ENCODE measurements at places on chromosomes 5 and 9.

DNA sequence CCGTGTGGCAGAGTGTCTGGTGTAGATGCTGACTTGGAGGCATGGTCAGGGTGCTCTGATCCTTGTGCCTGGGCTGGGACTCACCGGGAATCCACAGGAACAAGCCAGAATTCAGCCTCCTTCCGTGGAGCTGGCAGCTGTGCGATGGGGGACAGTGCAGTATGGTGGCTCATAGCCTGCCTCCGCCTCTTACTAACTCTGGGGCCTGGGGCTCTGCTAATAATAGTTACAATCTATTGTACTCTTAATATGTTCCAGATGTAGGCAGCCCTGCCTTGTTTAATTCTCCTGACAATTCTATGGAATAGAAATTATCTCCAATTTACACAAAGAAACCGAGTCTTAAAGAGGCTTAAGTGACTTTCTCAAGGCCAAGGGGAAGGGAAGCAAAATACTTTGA lies 77.6 kb downstream of the PCDH1 start:
- DNase-seq, result peak; percentile 21

- no peak for DNase-seq
Observed at GRCh38 chr9:3290231-3290840, 235.5 kb downstream of the RFX3 start.

- peak; percentile 26 for DNase-seq
Observed at GRCh38 chr9:97985058-97985861, 2.1 kb downstream of the ANP32B start.

GRCh38 chr9:100033877-100034551 lies 64.8 kb downstream of the ERP44 start:
- DNase-seq, result no peak

GRCh38 chr5:35487233-35488025 lies 130.2 kb upstream of the SPEF2 start:
- DNase-seq, result peak; percentile 27

DNA sequence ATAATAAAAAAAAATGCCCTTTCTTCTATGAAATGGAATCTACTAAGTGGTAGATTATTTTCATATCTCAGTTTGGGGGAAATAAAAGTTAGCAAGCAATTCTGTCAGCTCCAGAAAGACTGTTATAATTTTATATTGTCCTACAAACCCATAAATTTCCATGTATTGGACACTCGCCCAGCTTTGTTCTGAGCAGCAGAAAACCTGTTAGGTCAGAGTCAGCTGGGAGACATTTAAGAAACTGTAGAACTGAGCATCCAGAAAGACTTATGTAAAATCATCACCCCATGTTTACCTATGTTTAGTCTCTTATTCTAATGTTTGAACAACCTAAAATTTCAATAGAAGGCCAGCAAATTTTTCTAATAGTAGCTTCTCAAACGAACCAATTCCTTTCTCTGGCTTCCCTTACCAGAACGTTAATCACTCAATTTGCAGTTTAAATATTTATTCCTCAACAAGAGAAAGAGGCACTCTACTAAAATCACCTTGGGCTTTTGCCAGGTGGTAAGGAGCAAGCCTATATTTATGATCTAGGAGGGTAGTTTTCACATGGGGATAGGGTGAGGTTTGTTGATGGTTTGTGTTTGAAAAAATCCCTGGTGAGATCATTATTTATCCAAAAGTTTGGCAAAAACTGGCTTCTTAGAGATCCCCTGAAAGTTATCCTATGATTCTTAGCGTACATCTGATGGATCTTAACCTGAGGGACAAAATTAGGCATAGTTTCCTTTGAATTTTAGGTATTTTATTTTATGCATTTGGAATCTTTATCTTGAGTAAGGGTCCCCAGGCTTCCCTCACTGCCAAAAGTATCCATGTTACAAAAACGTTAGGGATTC lies 34.4 kb downstream of the MACROH2A1 start:
- no peak for DNase-seq

DNA sequence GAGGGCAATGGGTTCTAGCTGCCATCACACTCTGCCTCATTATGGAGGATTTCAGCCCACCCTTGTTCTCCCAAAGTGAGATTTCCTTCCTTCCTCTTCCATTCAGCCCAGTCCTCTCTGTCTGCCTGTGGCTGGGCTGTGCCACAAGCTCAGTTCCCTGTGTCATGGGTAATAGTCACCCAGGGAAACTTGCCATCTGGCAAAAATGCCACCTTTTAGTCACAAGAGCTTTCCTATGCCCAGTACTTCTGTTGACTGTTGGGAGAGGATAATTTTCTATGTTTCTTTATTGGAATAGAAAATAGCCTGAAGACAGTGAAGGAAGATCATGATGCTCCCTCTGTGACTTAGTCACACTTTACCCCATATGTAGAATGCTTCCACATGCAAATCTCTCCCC lies 71.4 kb downstream of the TLR4 start:
- no peak for DNase-seq

- peak; percentile 74 for DNase-seq
Observed at GRCh38 chr9:121268851-121269641, 1.1 kb downstream of the GSN start.

- no peak for DNase-seq
Observed at GRCh38 chr9:92160786-92161185, 45.6 kb upstream of the SPTLC1 start.

GRCh38 chr5:172403189-172403796 lies 51.0 kb downstream of the SH3PXD2B start:
- DNase-seq, result peak; percentile 74

GRCh38 chr5:1661831-1662558 lies 137.6 kb downstream of the MRPL36 start:
- DNase-seq, result no peak

DNA sequence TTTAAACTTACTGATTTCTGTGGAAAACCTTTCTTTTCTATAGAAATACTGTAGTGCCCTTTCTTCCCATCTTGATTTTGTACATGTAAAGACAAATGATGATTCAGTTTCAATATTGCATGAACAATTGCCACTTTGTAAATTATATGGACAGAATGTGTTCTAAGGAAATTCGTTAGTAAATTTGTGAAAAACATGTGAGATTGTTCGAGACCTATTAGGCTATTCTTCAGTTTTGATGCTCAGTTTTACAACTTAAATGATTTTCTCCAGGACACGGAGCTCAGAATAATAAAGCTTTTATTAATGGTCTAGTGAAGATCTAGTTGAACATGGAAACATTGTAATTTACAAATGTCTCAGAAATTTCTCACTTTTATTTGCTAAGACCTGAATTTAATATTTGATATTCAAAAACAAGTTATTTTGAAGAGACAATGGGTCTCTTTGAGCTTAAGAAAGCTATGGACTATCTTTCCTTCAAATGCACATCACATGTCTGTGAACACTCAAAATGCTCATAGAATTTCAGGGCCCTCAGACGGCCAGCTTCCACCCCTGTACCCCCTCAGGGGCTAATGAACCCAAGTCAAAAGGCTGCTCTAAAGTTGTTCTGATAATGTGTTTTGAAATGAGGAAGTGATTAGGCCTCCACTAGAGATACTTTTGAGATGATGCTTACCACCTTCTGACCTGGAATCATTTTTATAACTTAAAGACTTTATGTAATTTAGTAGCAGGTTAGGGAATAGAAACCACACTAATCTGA lies 54.1 kb upstream of the FSD1L start:
- no peak for DNase-seq

- no peak for DNase-seq
Observed at GRCh38 chr5:35899800-35900199, 38.6 kb downstream of the CAPSL start.

DNA sequence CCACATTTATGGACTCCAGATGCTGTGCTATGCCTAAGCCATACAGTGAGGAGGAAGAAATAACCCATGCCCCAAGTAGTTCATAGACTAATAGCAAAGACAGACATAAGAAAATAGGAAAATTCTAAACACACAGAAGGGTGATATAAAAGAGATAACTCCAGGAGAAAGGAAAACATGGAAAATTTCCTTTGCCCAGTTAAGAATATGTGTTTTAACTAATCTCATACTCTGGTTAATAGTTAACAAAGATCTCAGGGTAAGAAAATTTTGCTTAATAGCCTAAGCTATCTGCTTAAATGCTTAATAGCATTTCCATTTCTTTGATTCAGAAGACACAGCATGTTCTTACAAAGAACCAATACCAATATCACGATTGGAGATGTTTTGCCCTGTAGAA lies 358.0 kb downstream of the MSX2 start:
- no peak for DNase-seq

GRCh38 chr9:74770508-74771261 lies 117.0 kb downstream of the TRPM6 start:
- peak; percentile 10 for DNase-seq

DNA sequence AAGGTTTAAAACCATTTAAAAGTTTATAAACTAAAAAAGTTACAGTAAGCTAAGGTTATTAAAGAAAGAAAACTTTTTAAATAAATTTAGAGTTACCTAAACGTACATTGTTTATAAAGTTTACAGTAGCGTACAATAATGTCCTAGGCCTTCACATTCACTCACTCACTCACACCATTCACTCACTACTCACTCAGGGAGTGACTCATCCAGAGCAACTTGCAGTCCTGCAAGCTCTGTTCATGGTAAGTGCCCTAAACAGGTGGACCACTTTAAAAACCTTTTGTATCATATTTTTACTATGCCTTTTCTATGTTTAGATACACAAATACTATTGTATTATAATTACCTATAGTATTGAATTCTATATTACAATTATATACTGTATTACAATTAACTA lies 190.8 kb upstream of the RASA1 start:
- peak; percentile 8 for DNase-seq

DNA sequence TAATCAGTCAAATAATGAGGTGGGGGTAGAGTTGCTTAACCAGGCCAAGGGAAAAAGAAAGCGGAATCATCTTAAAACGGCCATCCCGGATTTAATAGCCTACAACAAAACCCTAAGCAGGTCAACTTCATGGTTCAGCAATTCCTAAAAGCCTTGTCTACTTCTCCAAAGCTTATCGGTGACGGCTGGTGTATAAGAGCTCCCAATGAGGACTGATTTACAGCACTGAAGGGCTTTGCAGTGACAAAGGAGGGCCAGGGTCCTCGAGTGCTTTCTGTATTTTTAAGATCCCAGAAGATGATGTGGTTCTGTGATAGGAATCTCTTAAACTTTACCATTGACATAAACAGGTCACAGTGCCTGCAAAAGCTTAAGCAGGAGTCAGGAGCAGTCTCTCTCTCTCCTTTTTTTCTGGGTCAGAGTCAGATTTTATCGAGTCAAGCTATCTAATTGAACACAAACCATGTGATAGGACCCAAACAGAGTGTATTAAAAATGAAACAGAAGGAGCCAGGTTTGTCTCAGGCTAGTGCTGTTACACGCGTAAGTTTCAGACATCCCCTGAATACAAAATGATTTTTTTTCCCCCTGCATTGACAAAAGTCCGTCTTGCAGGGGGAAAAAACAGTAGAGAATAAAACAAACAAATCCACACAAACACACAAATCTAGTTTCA lies 663.6 kb upstream of the ZNF608 start:
- no peak for DNase-seq

GRCh38 chr5:433836-434235 lies 9.1 kb upstream of the EXOC3 start:
- DNase-seq, result no peak

- peak; percentile 97 for DNase-seq
Observed at GRCh38 chr5:143887903-143888665, 76.1 kb downstream of the HMHB1 start.

- DNase-seq, result peak; percentile 54
Observed at GRCh38 chr5:143055596-143056338, 285.6 kb downstream of the ARHGAP26 start.

- DNase-seq, result no peak
Observed at GRCh38 chr5:156918311-156918845, 44.6 kb downstream of the TIMD4 start.

DNA sequence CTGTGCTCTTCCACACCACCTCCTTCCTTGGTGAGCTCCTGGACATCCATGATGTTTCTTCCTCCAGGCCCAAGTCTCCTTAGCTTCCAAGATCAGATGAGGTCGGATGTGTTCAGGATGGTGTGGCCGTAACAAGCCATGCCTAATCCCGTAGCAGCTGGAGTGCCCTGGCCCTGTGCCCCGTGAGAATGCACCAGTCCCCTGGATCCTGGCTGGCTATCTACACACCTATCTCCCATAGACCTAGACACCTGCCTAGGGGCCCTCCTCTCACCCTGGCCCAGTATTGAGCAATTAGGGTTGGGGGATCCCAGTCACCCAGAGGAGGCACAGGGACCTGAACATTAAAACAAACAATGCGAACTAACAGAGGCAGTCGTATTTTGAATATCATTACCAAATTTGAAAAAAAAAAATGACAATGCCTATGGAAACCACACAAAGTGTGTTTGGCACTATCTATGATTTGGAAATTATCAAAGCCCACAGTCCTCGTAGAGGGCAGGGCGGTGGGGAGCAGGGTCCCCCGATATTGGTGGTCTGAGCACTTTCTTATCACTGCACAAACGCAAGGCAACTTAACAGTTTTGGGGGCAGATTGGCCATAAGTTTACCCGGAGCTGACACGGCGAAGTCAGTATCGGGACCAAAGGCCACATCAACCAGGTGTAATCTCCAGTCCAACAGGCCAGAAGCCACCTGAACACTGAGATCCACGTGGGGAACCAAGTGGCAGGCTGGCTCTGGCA lies 13.2 kb downstream of the ENG start:
- DNase-seq, result no peak

- DNase-seq, result no peak
Observed at GRCh38 chr9:74463825-74464224, 33.3 kb upstream of the RORB start.

DNA sequence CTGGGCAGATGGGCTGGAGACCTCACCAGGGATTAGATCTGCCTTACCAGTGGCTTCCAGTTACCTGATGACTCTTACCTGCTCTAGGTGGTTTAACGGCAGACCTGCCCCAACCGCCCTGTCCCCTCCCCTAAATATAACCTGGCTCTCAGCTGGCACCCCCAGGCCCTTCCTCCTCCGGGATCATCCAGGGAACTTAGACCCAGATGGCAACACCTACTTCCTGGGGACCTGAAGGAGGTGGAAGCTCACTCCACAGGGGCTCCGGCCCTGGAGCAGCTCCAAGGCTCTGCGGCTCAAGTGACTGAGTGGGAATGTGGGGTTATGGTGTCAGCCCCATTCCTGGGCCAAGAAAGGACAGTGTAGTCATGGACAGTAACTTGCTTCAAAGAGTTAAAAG lies 130.4 kb downstream of the OLFM1 start:
- DNase-seq, result no peak

GRCh38 chr9:134476272-134476941 lies 150.2 kb downstream of the RXRA start:
- no peak for DNase-seq

DNA sequence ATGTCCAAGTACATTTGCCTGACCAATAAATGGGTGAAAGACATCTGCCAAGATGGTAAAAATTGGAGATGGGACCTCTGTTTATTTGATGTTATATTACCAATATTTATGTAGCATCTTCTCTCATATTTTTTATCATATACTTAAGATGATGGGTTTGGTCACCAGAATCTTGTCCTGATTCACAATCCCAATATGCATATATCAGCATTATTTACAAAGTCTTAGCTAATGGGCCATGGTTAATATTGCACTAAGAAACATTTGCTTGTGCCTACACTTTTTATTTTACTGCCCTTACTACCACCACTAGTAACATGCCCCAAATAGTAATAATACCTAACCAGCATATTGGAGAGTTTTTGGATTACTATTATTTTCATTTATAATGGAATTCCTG lies 116.7 kb downstream of the CHSY3 start:
- no peak for DNase-seq
